Activated T-cell treated with anti-CD3 and anti-CD28 coated beads, Interleukin-2, amount 50 U/mL, for 48 hours (primary cell): ENCODE measurements at places on chromosomes 6 and 20.

DNA sequence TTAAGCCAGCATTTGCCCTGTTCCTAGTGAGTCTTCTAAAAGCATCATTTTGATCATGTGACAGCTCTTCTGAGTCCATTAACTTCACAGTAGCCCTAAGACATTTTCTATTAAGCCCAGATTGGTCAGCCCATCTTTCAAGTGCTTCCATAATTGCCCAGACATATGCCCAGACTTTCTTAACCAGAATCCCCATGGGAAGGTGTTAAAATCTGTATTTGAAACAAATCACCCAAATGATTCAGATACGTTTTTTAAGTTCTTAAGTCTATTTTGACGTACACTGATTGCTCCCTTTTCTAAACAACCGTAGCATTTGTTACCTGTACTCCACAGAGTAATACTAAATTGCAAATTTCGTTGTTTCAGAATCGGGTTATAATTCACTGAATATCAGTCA, 89.3 kb downstream of the BCAS1 start:
- DNase-seq, result no peak

- DNase-seq, result no peak
Observed at GRCh38 chr20:10763112-10763511, 89.3 kb upstream of the JAG1 start.

GRCh38 chr6:72861935-72862432, 240.1 kb downstream of the KCNQ5 start:
- no peak for DNase-seq

- DNase-seq, result no peak
Observed at GRCh38 chr20:50038574-50038991, 55.8 kb downstream of the SNAI1 start.

- DNase-seq, result no peak
Observed at GRCh38 chr6:79649016-79649415, 17.9 kb downstream of the SH3BGRL2 start.

- DNase-seq, result no peak
Observed at GRCh38 chr20:36149012-36149411, 5.5 kb upstream of the EPB41L1 start.

DNA sequence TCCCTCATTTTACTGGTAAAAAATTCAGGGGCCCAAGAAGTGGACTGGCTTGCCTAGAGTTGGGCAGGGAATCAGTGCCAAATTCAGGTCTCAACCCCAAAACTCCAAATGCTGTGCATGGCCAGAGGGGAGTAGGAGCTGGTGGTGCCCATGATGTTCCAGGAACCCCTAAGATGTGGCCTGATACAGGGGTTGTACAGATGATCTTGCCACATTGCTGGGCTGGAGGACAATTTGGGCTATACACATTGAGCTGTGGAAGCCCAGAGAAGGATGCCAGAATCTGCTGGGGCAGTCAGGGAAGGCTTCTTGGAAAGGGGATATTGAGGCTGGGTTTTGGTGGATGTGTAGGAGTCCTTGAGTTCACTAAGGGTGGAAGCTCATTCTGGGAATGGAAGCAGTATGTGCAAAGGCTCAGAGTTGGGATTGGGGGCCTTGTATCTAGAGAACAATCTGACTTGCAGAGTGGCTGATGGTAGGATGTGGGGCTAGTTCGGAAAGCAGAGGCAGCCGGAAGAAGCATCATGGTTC, 38.0 kb upstream of the APCDD1L start:
- DNase-seq, result no peak

- DNase-seq, result no peak
Observed at GRCh38 chr6:155177363-155177961, 86.4 kb upstream of the CLDN20 start.

GRCh38 chr20:17457588-17458190, 73.5 kb downstream of the BFSP1 start:
- DNase-seq, result no peak

- no peak for DNase-seq
Observed at GRCh38 chr20:21512634-21513180, 1.2 kb downstream of the NKX2-2 start.

DNA sequence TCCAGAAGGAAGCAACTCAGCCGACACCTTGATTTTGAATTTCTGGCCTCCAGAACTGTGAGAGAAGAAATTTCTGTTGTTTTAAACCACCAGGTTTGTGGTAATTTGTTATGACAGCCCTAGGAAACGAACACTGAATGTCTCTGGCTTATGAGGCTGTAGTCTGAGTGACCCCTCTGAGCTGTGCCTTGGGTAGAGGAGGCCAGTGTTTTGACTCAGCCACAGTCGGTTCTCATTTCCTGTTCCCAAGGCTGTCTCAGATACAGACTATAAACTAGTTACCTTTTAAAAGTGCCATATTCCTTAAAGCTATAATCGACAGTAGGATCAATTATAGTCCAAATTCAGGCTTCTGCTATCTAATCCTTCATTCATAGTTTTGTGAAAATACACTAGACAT, 391.2 kb upstream of the MAP3K7 start:
- DNase-seq, result no peak

GRCh38 chr20:30281584-30282197, 975.8 kb upstream of the DEFB115 start:
- DNase-seq, result no peak
